ENCODE measurements at places on chromosomes 13 and 19. TPM values are rescaled to one million over a fixed set of nuclear protein-coding genes. Genes with fewer than 3 reads are reported as not detected.

The C1QTNF9B gene
- not detected for total RNA-seq

The PARP4 gene
- 37.1 TPM for total RNA-seq

The ZNF534 gene
- not detected for total RNA-seq

The ERICH6B gene
- total RNA-seq, result not detected

The C19orf85 gene
- total RNA-seq, result not detected

The CGB8 gene
- 3.5 TPM for total RNA-seq

The CYP2A6 gene
- not detected for total RNA-seq

The TMEM145 gene
- total RNA-seq, result 2.8 TPM

The TINCR gene
- 3.5 TPM for total RNA-seq

The DIAPH3 gene
- 6.7 TPM for total RNA-seq

The OLFM2 gene
- 11.3 TPM for total RNA-seq

The MEIOSIN gene
- total RNA-seq, result 0.06 TPM

The FAM124A gene
- 2.1 TPM for total RNA-seq

The NLRP4 gene
- total RNA-seq, result not detected

The ISOC2 gene
- total RNA-seq, result 64.8 TPM

The PCDH9 gene
- total RNA-seq, result 7.2 TPM

The ZNF490 gene
- 0.63 TPM for total RNA-seq

The ZNF563 gene
- total RNA-seq, result not detected

The ZNF98 gene
- not detected for total RNA-seq

The TNNT1 gene
- total RNA-seq, result 114 TPM

The KCNN1 gene
- total RNA-seq, result 0.69 TPM

The PEAK3 gene
- not detected for total RNA-seq

All from A549 treated with CORT108297 at 1 μM for 4 hours (cell line).